ENCODE measurements at places on chromosomes 16 and 17.

DNA sequence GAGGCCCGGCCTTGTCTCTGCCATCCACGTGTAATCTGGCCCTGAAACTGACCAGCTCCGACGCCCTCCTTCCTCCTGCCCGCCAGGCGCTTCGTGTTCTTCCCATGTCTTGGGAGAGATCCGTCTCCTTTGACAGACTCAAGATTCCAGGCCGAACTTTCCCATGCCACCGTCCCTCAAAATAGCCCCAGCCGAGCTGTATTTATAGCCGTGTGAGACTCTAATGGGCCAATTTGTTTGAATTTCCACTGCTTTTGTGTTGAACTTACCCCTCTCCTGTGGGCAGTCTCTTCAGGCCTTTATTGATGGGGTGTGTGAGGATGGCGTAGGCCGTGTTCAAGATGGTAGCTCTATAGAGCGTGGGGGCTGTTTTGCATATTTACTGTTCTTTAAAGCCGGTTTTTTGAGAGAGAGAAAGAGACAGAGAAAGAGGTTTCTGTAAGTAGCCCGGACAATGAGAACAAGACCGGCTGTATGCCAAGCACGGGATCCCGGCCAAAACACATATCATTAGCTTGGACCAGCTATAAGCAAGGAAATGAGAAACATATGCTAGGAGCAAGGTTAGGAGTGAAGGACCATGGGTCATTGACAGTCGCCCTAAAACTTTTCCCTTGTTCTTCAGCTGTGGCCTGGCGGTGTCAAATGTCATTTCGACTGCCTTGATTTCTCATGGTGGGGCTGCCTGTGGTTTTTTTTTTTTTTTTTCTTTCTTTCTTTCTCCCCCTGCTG lies 124.5 kb upstream of the ZFHX3 start:
- peak; percentile 98 for DNase-seq

- no peak for DNase-seq
Measured at GRCh38 chr16:78925083-78925767, 675.3 kb downstream of the MAF start.

DNA sequence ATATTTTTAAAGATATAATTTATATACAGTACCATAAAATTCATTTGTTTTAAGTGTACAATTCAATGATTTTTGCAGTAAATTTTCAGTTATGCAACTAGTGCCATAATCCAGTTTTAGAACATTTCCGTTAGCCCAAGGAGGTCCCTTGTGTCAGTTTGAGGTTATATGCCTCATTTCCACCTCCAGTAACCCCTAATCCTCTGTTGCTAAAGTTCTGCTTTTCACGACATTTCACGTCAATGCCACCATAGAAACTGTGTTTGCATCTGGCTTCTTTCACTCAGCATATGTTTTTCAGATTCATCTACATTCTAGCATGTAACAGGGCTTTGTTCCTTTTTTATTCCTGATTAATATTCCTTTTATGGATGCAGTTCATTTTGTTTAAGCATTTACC lies 42.4 kb upstream of the NUDT7 start:
- DNase-seq: peak; percentile 8

- no peak for DNase-seq
Measured at GRCh38 chr17:48543107-48543853, 1.6 kb downstream of the HOXB2 start.

DNA sequence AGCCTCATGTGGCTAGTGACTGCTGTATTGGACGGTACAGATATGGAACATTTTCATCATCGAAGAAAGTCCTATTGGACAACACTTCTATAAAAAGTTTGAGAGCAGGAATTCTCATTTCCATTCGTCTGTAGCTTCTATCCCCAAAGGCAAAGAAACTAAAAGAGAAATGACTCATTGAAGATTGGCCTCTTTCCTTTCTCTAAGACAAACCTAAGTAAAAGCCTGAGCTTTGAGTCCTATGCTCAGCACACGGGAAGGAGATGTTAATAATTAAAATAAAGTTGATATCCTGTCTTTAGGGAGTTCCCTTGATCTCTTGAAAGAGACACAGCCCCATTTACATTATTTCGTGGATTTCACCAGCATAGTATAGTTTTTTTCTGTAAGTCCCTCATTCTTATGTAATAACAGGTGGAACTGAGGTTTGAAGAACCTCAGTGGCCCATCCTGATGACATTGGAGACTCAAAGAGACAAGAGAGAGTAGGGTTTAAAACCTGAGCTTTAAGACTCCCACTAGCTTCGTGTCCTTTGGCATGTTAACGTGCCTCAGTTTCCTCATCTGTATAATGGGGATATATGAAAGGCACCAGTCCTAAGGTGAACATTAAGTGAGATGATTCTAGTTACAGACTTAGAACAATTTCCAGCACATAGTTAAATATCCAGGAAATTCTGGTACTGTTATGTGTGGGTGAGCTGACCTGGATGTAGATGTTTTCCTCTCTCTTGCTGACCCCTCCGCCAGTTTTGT lies 174.0 kb downstream of the IRX3 start:
- DNase-seq: no peak

DNA sequence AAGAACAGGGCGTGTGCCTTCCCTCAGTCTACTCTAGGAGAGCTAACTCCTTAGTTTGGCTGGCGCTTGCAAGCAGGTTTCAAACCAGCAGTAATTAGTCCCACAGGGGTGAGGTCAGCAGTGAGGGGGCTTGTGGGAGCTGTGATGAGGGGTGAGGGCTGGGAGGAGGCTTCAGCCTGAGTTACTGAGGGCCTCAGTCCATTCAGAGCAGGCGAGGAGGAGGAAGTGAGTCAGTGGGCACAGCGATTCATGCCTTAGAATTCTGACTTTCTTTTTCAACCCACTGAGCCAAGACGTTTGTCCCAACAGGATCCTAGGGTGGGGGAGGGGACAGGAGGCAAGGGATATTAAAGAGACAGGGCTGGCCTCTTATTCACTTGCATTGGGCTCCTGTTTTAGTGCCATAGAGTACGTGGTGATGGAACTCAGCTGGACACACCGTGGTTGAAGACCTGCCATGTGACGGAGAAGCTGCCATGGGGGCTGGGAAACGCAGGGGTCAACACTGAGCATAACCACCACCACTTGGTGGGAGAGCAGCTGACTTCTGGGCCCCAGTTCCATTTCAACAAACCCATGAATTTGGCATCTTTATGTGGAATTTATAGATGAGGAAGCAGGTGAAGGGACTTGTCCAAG lies 8.3 kb upstream of the ITGA3 start:
- no peak for DNase-seq

- no peak for DNase-seq
Measured at GRCh38 chr17:80926591-80927250, 64.9 kb upstream of the CHMP6 start.

DNA sequence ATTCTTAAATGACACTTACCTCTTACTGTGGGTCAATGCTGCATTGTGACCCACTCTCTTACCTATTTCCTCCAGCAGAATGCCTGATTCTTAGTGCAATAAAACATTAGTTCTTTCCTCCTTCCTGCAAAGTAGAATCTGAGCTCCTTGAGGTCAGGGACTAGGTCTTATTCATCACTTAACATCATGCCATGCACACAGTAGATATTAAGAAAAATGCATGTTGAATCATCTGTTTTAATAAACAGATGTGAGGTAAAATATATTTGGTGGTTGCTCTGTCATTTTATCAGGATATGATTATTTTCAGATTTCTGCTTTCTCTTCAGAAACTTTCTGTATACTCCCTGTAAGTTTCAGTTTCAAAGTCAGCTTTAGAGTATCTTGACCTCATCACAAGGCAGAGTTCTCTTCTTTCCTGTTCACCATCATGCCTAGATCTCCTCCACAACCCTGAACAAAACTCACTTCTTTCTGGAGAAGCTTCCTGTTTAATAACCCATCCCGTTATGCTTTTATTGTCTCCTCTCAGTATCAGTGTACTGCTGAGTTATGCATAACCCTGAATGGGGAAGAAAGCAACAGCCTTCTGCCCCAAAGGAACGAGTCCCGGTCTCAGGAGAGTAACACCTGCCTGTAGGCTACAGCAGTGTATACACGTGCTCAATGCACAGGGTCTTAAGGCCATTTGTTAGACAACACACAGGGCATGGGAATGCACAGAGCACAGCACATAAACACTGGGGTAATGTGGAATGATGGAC lies 30.3 kb upstream of the SUPT4H1 start:
- DNase-seq: no peak

GRCh38 chr16:28623172-28623711 lies 13.4 kb upstream of the SULT1A1 start:
- no peak for DNase-seq

GRCh38 chr16:85699628-85700027 lies 10.9 kb upstream of the GINS2 start:
- DNase-seq: no peak

GRCh38 chr16:65679785-65680184 lies 557.9 kb upstream of the CDH11 start:
- no peak for DNase-seq

DNA sequence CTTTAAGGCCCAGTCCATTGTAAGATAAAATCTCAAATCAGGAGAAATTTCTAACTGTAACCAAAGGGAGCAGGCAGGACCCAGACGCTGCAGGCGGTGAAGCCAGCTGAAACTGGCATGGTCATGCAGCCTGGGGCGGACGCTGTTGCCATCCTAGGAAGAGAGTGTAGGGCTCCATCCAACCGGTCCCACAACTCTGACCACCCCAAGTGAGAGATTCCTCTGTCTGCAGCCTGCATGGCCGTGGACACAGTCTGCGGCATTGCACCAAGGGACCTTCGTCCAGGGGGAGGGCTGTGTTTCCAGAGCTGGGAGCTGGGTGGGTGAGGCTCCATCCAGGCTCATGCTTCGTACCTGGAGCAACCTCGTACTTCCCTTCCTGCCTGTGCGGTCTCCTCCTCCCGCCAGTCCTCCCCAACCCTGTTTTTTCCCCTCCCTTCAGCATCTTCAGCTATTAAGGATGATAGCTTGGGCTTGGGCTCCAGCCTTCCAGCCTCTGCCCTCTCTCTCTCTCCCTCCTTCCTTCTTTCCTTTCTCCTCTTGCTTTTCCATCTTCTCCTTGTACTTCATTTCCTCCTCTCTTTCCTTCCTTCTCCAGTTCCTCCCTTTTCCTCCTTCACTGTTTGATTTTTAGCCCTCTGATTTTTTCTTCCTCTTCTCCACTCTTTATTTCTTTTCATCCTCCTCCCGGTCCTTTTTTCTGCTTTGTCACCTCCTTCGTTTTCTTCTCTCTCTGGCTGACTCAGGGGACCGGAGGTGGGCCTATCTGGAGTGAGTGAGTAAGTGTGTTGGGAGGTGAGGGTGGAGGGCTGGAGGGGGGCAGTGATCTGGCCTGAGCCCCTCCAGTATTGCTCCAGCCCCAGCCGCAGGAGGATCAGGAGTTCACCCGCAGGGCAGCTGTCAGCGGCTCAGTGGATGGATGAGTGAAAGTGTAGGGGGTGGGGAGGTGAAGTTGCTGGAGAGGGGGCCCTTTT lies 17.0 kb upstream of the LHX1 start:
- no peak for DNase-seq

DNA sequence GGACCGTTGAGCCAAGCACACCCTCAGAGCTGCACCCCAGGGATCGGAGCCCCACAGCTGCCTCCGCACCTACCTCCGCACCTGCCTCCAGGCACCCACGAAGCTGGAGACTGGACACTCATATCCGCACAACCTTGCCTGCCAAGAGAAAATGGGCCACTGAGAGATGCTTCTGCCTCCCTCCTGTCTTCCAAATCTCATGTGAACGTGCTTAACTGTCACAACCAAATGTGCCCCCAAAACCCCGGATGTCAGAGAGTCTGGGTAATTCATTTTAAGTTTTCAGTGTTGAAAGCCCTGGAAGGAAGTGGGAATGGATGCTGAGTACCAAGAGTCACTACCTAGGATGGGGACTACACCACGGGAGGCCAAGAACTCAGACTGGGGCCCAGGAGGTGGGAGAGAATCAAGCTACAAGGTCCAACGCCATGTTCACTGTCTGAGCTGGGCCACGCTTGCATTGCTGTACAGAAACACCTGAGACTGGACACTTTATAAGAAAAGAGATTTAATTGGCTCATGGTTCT lies 49.5 kb upstream of the MEAK7 start:
- no peak for DNase-seq

DNA sequence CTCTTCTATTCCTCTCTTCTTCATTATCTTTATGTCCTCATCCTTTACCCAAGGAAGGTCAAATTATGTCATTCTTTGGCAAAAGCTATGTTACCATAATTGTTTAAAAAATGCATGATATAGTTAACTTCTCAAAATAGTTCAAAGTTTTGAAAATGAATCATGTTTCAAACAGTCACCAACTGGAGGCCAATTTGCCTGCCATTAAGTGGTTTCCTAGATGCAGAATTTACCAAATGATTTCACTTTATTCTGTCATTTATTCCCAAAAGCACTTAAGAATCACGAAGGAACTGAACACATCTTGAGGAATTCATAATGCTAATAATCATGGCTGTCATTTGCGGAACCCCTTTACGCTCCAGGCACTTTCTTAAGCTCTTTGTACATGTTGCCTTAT lies 190.9 kb upstream of the CDH11 start:
- no peak for DNase-seq

DNA sequence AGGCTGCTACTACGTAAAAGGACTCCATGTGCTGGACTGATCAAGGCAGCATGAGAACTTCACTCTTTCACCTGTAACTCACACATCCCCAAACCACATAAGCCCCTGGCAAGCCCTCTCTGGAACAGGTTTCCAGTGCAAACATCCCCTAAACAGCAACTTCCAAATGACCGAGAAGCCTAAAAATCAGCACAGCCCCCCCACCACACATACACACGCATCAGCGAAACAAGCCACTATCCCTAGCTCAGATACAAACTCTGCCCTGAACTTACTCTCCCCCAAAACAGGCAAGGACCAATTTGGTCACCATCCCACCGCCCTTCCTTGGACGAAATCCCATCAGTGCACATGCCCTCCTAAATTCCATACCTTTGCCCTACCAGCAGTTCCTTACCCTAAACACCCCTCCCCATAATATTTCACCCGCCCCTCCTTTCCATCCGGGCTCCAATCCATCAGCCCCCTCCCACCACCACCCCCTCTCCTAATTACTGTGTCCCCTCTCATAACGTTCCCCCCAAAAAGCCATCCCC lies 735 bp downstream of the LSM12 start:
- DNase-seq: no peak

GRCh38 chr16:71929048-71929447 lies 33.7 kb downstream of the IST1 start:
- peak; percentile 28 for DNase-seq

- no peak for DNase-seq
Measured at GRCh38 chr17:68820476-68820824, 134.7 kb downstream of the ABCA8 start.

DNA sequence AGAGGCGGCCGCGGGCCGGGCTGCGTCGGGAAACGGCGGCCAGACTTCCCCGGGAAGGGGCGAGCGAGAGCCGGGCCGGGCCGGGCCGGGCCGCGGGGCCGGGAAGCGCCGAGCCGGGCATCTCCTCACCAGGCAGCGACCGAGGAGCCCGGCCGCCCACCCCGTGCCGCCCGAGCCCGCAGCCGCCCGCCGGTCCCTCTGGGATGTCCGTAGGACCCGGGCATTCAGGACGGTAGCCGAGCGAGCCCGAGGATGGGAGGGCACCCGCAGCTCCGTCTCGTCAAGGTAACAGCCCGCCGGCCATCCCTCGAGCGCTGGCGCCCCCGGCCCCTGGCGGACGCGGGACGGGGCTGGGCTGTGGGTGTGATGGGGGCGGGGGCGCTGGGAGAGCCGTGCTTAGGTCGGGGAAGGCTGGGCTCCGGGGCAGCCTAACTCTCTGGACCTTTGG lies at the start of gene CRHR1:
TSS of gene CRHR1 (plus strand) at position 28 of the 448 bp plus-strand sequence. CDS start at position 253, 225 bp downstream.
- DNase-seq: no peak

- DNase-seq: no peak
Measured at GRCh38 chr16:29708917-29709600, 30.1 kb downstream of the QPRT start.

GRCh38 chr16:65414284-65414984 lies 292.6 kb upstream of the CDH11 start:
- peak; percentile 91 for DNase-seq

- no peak for DNase-seq
Measured at GRCh38 chr17:45150911-45151809, 2.9 kb downstream of the HEXIM1 start.

- no peak for DNase-seq
Measured at GRCh38 chr16:89358030-89359005, 132.0 kb downstream of the ANKRD11 start.

Measured in AG09319 (cell line).